ENCODE measurements at places on chromosomes 7 and 10. TPM values are rescaled to one million over a fixed set of nuclear protein-coding genes. Genes with fewer than 3 reads are reported as not detected.

Gene AKR1C1
- 3.1 TPM for total RNA-seq

Gene BRI3
- 131 TPM for total RNA-seq

Gene C7orf33
- total RNA-seq, result not detected

Gene TFPI2
- not detected for total RNA-seq

Gene IL15RA
- total RNA-seq, result 22.9 TPM

Gene SUN3
- total RNA-seq, result not detected

Gene PNLIPRP1
- total RNA-seq, result not detected

Gene STAG3
- 0.23 TPM for total RNA-seq

Gene TPST1
- total RNA-seq, result 46.4 TPM

Gene FXYD4
- not detected for total RNA-seq

Gene HBP1
- 20.6 TPM for total RNA-seq

Gene TNS3
- total RNA-seq, result 38.2 TPM

Gene GRID1
- total RNA-seq, result 5.4 TPM
